ENCODE measurements at places on chromosomes 11 and 22.

GRCh38 chr11:6498121-6498520 is 1.0 kb downstream of the DNHD1 start:
- DNase-seq, result no peak

DNA sequence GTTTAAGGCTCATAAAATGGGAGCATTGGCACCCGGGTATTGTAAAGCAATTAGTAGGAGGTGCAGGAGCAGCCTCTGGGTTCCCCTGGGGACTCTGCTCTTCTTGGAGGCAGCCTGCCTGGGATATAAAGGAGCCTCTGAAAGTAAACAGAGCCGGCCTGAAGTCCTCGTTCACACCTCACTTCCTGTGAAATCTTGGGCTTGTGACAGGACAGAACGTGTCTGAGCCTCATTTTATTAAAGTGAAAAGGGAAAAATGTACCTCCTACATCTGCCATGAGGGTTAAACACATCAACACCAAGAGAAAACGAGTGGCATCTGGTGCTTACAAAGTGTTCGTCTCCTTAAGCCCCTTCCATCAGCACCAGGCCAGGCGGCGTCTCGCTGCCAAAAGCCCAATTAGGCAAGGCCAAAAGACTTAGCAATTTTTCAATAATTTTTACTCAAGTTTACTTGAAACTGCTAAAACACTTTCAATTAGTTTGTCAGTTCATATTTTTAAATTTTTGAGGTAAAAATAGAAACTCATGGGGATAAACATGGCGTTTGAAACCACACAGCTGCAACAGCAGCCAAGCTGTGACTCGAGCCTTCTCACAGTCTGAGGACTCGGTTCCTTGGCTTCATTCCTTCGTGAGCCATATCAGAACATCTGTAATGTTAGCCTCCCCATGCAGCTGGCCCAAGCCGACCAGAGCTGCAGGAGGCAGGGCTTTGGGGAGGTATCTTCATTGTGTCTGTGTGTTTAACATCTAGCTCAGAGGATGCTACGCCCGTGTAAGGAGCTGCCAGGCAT is 33.6 kb downstream of the MAP6 start:
- no peak for DNase-seq

DNA sequence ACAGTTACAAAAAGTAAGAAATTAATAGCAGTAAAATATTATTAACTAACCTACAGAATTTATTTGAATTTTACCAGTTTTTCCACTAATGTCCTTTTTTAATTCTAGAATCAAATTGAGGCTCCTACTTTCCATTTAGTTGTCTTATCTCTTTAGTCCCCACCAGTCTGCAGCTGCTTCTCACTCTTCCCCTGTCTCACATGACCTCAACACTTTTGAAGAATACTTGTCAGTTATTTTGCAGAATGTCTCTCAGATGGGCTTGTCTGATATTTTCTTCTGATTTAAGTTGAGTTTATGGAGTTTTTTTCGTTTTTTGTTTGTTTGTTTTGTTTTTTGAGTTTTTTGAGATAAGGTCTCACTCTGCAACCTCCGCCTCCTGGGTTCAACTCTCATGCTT is 74.3 kb upstream of the ADORA2A start:
- DNase-seq, result no peak

DNA sequence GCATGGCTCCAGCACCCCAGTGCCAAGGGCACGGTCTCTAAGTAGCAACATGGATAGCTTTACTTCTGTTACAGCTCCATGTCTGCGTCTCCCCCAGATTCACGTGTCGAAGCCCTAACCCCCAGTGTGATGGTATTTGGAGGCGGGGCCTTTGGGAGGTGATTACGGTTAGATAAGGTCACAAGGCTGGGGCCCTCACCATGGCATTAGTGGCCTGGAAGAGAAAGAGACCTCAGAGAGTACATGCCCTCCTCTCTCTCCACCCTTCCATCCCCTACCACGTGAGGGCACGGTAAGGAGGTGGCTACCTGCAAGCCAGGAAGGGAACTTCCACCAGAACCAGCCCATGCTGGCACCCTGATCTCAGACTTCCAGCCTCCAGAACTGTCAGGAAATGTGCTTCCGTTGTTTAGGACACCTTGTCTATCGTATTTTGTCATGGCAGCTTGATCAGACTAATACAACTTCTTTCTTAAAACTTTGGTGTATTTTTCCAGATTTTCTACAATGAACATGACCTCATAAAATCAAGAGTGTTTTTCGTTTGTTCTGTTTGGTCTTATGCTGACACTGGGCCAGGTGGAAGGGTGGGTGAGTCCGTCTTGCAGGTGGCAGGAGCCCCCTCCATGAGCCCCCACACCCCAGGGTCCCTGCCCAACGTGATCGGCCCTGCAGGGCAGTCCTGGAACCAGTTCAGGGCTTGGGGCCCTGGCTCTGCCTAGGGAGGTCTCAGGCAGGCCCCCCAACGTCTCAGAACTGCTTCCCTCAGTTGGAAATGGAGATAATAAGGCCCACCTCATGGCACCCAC is 10.7 kb downstream of the RTN4R start:
- DNase-seq, result no peak

- no peak for DNase-seq
Observed at GRCh38 chr11:134514354-134514951, 102.4 kb upstream of the B3GAT1 start.

DNA sequence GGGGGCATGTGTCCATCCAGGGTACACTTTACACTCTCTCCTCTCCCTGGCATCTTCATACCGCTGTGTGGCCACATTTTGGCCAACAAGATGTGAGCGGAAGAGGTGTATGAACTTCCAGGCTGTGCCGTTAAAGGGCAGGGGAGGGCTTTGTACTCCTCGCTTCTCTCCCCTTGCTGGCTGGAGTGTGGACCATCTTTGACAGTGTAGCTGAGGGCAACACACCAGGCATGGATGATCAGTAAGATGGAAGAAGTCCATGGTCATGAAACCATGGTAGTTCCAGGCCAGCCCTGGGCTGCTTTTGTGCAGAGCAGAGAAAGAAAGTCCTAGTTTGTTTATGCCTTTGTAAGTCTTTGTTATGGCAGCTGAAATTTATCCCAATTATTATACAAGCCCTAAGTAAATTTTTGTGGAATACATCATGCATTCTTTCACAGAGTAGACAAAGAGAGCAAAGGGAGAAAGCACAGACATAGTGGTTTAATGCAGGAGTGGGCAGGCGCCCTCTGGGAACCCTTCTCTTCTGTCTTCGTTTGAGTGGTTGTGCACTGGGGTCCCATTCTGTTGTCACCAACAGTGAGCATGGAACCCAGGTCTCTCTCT is 70.4 kb downstream of the FBXO7 start:
- no peak for DNase-seq

GRCh38 chr11:62108017-62108750 is 15.6 kb upstream of the INCENP start:
- peak; percentile 39 for DNase-seq

DNA sequence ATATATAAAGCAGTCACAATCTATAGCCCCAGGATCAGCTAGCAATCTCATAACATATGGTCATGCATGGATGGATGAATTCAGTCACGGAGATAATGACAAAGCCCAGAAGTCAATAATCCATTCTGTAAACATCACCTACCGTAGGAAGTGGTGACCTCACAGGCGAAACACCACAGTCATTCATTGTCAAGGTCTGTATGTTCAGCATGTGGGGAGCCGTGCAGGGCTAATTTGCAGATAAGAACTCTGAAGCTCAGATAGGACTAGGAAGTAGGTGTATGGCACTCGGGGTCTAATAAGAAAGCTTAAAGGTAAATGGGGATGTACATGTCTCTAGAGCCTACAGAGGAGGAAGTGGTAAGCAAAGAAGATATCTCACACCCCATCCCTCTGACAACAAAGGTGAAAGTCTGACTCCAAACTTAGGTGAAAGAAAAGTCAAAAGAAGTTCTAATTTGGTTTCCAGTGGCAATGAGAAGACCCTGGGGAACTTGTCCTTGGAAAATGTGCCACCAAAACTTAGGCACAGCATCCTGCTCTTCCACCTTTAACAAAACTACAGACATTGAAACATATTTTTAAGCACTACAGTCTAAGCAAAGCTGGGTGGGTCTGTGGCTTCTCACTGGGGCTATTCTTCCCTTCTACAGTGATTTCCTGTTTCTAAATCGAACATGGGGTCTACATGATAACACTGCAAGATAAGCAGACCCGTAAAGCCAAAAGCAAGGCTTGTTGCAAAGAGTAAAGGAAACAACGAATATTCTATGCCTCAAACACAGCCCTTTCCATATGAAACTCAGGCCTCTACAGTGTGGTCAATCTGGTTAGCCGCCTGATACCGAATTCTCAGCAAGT is 5.2 kb downstream of the CRTAM start:
- no peak for DNase-seq

DNA sequence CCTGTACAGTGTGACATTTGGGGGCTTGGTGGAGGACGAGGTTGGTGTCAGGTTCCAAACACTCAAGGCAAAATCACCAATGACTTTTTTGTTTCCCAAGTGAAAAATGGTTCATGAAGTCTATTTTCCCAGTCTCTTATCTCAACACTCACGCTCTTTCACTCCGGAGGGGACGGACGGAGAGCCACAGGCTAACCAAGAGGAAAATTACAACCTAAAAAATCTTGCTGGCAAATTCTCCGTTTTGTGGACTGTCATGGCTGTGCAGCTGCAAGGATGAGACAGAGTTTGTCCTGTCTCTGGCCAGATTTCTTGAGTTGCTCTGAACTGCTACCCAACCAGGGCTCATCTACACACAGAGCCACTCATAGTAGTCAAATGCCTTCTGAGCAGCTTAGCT is 101.2 kb downstream of the ABTB2 start:
- DNase-seq, result no peak

GRCh38 chr11:2752204-2752770 is 52.5 kb upstream of the KCNQ1OT1 start:
- DNase-seq, result no peak

GRCh38 chr11:65575568-65576231 is at the start of gene EHBP1L1:
EHBP1L1 (plus strand) TSS chr11:65576053; CDS start chr11:65576303, 250 bp downstream.
- DNase-seq, result peak; percentile 67

DNA sequence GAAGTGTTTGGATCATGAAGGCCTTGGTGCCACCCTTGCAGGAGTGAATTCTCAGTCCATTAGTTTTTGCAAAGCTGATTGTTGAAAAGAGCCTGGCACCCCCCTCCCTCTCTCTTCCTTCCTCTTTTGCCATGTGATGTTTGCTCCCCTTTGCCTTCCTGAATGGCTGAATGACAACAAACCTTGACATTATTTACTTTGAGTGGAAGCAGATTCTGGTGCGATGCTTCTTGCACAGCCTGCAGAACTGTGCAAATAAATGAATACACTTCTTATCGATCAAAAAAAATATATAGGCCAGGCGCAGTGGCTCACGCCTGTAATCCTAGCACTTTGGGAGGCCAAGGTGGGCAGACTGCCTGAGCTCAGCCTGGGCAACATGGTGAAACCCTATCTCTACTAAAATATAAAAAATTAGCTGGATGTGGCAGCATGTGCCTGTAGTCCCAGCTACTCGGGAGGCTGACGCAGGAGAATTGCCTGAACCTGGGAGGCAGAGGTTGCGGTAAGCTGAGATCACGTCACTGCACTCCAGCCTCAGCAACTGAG is 2.0 kb upstream of the NARS2 start:
- no peak for DNase-seq

- no peak for DNase-seq
Observed at GRCh38 chr11:60280412-60280811, at the start of gene MS4A4A. MS4A4A (plus strand) TSS chr11:60280666; CDS start chr11:60280676, 10 bp downstream.

- DNase-seq, result no peak
Observed at GRCh38 chr11:88102598-88102934, 72.7 kb downstream of the RAB38 start.

DNA sequence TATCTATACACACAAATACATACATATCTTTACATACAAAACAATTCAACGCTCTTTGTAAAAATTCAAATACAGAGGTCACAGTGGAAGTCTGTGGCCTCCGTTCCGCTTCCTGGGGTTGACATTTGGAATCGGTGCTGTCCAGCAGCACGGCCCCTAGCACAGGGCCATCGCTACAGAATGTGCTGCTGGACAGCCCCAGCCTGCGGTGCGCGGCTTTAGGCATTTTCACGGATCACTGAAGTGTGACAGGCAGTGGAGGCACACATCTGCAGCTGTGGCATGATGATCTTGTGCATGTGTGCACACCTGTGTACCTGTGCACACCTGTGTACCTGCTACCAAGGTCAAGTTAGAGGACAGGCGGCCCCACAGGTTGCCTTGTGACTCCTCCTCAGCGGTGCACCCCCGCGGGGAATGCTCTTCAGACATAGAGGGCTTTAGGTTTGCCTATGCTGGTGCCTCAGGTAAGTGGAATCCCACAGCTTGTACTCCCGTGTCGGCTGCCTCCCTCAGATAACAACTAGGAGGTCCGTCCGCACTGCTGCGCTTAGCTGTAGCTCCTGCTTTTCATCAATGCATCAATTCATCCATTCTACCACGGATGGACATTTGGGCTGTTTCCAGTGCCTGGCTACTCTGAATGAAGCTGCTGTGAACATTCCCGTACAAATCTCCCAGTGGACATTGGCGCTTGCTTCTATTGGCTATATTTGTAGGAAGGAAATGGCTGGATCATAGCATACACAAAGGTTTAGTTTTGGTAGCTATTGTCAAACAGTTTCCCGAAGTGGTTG is 29.9 kb downstream of the GAL start:
- DNase-seq, result no peak
